ENCODE measurements at places on chromosomes 1 and 21.

GRCh38 chr1:95067568-95067967 lies 5.2 kb downstream of the ALG14 start:
- DNase-seq: no peak

DNA sequence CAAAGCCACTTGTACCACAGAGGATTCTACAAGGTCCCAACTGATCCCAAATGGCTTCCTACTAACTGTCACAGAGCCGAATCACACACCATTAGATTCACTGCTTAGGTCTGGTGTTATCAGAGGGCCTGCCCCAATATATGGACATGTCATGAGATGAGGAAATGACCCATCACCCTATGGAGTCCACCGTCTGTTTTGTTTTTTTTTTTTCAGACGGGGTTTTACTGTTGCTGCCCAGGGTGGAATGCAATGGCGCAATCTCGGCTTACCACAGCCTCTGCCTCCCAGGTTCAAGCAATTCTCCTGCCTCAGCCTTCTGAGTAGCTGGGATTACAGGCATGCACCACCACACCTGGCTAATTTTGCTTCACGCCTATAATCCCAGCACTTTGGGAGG lies 83.8 kb upstream of the ETS2 start:
- DNase-seq: no peak

DNA sequence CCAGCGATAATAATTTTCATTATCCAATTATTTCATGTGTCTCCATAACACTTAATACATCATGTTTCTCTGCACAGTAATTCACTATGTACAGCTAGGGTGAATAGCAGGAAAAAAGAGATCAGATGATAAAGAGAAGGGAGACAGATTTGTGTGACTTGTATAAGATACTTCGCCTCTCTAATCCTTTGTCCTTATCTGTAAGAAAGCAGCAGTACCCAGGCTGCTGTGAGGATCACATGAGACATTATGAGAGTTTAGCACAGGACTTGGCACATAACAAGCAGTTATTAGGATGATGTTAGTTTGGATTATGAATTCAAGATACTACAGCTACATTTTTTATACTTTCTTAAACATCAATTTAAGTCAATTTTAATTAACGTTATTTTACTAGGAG lies 6.3 kb downstream of the ERG start:
- DNase-seq: no peak

GRCh38 chr1:16094453-16095158 lies 21.2 kb upstream of the FAM131C start:
- peak; percentile 81 for DNase-seq

DNA sequence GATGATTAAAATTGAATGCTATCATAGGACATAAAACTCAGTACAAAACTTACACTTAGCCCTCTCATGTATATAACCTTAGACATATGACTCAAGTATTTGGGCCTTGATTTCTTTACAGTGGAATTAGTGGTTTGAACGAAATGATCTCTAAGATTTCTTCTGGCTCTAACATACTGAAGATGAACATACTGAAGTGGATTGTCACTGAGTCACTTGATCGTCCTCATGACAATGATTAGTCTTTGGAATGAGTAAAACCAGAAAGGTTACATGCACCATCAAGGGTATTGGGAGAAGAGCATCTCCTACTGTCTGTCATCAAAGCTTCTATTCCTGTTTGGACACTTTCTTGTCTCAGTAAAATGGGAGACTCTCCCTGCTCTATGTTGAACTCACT lies 17.4 kb downstream of the FMN2 start:
- no peak for DNase-seq

DNA sequence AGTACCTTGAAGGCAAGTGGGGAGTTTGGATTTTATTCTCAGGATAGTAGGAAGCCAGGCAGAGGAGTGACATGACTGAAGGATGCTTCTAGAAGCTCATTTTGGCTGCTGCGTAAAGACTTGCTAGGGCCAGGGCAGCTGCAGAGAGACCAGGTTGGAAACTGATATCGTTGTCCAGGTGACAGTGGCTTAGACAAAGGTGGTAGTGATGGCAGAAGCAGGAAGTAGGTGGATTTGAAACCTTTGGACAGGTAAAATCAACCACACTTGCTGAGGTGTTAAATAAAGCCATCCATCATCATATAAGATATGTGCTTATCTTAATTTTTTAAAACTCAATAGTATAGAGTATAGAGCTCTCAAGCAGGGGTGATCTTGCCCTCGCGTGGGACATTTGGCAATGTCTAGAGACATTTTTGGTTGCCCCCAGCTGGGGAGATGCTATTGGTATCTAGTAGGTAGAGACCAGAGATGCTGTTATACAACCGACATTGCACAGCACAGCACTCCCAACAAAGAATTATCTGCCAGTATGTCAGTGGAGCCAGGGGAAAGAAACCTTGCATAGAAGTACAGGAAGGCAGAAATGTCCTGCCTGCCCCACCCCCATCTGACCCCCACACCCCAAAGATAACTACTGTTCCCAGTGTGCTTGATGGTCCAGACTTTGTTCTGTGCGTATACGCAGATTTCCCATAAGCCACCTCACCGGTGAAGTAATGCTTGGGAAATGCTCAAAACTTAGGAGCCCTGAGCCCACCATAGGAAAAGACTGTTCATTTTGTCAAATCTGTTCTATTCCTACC lies 31.1 kb downstream of the TMEM51 start:
- no peak for DNase-seq

DNA sequence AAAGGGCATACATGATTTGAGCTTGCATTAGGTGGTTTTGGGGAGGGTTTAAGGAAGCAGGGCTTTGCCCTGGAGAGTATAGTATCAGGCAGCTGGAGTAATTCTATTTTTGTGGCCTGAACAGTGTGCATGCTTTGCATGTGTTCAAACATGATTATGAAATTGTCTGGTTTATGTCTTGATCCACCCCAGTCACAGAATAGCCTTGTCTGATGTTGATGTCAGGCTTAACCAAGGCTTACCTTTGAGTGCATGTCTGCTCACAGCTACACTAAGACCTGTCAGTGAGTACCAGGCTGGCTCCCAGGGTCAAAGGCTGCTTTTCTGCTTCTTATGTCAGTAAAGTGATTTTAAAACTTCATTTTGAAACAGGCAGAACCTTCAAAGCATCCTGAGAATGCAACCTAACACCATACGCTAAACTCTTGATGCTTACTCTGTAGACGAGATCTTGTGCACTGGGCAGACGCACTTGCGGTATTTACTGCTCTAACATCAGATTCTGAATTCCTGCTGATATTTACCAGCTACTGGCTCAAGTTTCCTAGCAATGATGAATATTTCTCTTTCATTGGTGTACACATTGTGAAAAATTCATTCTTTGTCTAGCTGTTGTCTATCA lies 78.9 kb downstream of the MAP3K21 start:
- no peak for DNase-seq

- DNase-seq: no peak
These were observed 32.2 kb upstream of the BACE2 start for GRCh38 chr21:41135746-41136145.

- DNase-seq: no peak
These were observed 119.8 kb upstream of the PTGFR start for GRCh38 chr1:78370779-78371482.

DNA sequence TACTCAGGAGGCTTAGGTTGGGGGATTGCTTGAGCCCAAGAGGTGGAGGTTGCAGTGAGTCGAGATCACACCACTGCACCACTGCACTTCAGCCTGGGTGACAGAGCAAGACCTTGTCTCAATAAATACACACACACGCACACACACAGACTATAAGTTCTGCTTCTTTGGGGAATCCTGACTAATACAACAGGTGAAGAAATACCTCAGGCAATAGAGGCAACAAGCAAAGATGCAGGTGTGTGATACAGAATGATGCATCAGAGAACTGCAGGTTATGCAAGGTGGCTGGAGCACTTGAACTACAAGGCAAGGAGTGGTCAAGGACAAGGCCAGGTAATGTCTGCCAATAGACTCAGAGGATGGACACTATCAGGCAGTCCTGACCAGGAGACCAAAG lies 117.6 kb upstream of the ZNF678 start:
- DNase-seq: no peak

- DNase-seq: peak; percentile 26
These were observed 184.8 kb downstream of the BRINP2 start for GRCh38 chr1:177355575-177355974.

DNA sequence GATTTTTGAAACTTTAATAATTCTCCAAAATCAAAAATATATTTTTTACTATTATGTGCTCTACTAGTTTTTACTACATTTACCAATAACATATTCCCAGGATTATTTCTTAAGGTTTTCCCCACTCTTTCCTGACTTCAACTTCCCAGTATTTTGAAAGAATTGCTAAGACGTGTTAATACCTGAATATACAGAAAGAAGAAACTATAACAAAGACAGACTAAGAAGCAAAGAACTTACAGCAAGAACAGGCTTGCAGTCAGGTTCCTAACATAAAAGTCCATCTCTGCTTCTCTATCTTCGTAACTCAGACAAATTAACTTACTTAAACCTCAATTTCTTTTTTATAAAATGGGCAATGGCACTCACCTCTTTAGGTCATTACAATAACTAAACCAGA lies 63.2 kb downstream of the SRSF11 start:
- DNase-seq: no peak

DNA sequence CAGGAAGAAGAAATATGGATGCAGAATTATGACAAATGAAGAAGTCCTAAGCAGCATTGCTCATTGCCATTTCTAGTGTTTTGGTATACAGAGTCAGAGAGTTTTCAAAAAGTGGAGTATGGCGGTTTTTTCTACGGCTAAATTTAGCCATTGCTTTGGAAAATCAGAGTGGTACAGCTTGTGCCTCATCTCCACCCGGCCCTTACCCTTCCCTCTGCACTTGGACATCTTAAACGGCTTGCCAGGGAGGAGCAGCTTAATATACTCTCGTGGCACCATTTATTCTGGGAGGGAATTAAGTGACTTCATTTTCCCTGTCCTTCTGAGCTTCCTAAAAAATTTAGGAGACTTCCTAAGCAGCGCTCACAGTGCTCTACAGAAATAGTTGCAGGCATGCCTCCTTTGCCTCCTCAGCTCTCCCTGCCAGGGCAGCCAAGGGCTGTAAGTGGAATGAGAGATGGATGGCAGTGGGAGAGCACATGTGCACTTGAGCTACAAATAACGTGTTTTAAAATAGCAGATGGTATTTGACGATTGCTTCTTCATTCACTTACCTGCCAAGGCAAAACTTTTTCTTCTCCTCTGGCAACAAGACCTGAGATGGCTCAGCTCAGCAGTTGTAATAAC lies 51.5 kb upstream of the VAMP3 start:
- DNase-seq: no peak

GRCh38 chr1:2199042-2199810 lies 4.7 kb upstream of the FAAP20 start:
- peak; percentile 91 for DNase-seq

DNA sequence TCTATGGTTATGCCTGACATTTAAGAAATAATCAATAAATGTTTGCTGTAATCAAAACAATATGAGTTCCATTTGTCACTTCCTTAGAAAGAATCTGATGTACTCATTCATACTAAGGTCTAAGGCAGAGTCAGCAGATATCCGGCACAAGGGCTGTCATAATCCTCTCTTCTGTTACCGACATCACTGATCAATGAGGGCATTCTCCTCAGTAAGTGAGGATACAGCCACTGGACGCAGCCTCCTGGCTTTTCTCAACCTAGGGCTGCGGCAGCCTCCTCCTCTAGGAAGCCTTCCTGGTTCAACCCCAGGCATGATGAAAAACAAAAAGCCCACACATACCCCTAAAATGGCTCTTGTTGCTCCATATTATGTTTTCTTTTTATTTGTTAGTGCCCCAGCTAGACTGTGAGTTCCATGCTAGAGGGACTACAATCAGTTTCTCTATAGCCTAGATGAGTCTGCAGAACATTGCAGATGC lies 40.7 kb upstream of the TENT5C start:
- no peak for DNase-seq

DNA sequence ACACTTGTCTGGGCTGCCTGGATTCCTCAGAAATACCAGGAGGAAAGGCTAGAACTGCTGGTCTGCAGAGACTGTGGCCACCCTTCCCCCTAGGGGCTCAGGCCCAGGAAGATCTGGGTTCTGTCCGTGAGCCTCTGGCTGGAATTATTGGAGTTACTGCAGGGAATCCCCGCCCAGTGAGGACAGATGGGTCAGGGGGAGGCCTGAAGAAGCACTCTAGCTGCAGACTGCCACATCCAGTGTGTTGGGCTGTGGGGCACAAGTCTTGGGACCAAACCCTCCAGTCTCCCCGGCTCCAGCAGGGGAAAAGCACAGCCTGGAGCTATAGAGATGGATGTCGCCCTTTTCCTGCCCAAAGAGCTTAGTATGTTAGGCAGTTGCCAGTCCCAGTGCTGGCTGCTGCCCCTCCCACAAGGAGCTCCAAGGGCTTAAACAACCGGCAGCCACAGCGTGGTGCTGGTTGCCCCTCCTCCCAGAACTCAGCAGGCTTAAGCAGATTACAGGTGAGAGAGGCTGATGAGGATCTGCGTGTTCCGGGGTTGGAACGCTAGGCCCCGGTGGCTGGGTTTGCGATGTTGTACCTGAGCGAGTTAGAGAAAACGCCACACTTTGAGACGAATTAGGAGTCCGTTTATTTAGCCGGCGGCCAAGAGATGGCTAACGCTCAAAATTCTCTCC lies 255.5 kb upstream of the LRRC7 start:
- no peak for DNase-seq

DNA sequence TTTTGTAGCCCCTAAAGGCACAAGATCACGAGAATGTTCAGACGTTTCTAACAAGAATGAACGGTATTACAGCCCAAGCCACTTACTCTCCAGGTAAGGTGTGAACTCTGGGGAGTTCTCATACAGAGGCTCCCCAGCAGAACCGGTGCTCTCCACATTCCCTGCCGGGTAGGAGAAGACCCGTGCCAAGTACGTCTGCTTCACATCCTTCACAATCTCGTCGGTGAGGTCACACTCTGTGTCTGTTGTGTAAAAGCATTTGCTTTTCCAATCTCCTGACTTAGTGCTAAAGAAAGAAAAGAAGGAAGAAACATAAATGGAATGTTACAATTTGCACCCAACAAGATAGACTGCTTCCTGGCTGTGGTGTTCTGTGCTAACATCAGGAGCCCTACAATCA lies 5.7 kb downstream of the F3 start:
- no peak for DNase-seq

- DNase-seq: no peak
These were observed 218.1 kb downstream of the FMN2 start for GRCh38 chr1:240309769-240310168.

DNA sequence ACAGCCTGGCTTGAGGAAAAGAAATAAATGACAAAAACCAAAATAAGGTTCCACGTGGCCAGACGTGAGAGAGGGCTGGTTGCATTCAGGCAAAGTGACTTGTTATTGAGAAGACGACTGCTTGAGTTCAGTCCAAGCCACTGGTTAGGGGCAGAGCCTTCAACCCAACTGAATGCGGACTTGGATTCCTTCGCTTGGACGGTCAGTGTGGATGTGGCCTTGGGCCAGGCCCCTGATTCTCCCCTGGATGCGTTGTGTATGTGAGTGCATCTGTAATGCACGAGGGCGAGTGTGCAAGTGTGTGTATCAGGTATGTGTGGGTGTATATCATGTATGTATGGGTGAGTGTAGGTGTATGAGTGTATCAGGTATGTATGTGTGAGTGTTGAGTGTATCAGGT lies 1.9 kb downstream of the PLA2G2F start:
- DNase-seq: no peak

DNA sequence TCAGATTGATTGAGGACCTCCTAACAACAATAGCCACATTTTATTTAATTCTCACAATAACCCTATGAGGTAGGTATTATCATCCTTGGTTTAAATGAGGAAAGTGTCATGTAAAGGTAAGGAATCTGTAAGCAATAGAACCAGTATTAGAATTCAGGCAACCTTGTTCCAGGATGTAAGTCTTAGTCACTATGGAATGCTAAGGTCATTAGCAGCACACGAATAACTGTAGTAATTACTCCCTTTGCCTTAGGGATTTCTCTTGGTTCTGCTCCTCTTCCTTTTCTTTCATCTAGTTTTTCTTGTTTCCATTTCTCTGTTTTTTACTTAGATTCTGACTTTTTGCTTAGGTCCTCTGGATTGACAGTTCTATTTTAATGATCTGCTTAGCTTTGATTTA lies 23.1 kb upstream of the ATP6V1G3 start:
- DNase-seq: no peak

All from body of pancreas (tissue), 4 donors.